Suppressor macrophage treated with lipopolysaccharide for 4 hours (primary cell): ENCODE measurements at places on chromosomes 4 and X.
A peak's percentile ranks its signal among the peaks of the same experiment; 100 is the strongest.

GRCh38 chr4:150769845-150770244, 187.9 kb downstream of the MAB21L2 start:
- no peak for DNase-seq

- DNase-seq: peak; percentile 93
Observed at GRCh38 chrX:47579537-47579936, 2.7 kb upstream of the TIMP1 start.

- DNase-seq: no peak
Observed at GRCh38 chrX:81229229-81229628, 27.3 kb downstream of the SH3BGRL start.

DNA sequence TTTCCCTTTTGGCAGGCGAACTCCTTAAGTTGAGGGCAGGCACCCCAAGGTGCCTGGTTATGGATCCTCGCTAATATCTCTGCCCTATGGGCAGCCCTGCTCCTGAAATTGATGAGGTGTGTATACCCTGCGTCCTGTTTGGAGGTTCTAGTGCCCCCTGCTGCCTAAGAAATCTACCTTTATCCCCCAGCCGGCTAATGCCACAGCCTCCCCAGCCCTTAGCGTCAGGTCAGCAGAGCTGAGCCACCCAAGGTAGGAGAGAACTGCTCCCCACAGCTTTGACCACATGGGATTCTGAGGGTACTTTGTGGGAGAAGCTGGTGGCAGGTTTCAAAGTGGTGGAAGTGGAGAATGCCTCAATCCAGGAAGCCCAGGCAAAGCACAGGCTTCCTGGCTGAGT, 50.8 kb downstream of the ANAPC4 start:
- no peak for DNase-seq

DNA sequence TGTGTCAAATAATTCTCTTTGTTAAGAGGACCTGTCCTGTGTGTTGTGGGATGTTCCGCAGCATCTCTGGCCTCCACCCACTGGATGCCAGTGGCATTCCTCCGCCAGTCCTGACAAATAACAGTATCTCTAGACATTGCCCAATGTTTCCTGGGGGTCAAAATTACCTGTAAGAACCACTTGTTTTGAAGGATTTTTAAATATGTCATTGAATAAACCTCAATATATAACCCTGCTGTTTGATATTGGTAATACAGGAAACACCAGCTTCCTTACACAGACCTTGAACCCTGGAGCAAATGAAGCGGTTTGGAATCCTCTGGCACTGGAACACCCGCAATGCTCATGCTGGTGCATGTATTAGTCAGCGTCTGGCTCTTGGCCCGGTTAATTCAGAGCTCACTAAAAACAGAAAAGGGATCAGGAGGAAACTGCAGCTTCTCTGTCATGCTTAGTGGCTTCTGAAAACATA, 101.3 kb downstream of the TBL1X start:
- peak; percentile 19 for DNase-seq

GRCh38 chrX:118152721-118153120, 36.1 kb upstream of the KLHL13 start:
- DNase-seq: no peak

DNA sequence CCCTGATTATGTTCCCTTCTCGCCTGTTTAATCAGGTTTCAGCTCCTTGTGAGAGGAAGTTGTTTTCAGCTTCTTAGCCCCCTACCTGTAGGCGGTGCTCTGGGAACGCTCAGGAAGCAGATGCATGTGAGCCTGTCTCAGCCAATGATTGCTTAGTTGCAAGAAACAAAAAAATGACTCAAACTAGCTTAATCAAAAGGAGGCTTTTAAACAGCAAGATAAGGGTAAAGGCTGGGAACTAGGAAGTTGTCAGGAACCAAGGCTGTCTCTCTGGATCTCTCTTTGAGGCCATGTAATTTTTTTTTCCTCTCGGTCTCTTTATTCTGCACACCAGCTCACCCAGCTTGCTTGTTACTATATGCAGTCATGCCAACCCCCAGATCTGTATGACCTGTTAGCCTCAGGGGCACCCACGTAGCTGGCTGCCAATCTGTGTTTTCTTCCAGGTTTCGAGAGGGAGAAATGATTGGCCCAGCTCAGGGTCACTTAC, 109.1 kb downstream of the PTTG2 start:
- peak; percentile 65 for DNase-seq

DNA sequence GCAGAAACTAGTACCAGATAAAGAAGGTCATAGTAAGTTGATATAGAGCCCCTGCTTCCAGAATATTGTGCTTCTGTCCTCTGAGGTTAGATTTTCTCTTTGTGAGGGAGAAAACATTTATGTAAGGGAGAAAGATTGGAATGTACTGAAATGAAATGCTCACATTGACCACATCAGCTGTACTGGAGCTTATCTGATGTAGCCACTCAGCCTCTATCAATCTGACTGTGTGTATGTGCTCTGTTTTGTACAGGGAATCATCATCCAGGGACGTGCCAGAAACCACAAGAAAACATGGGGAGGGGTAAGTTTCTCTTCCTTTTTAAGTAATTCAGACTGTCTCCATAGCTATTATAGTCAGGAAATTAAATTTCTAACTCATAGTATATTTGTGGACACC, 56.8 kb downstream of the PRRG1 start:
- DNase-seq: no peak

GRCh38 chr4:104571341-104571740, 76.6 kb upstream of the CXXC4 start:
- DNase-seq: no peak

GRCh38 chr4:156775813-156776212, 195.8 kb downstream of the PDGFC start:
- DNase-seq: peak; percentile 66

- no peak for DNase-seq
Observed at GRCh38 chr4:13117185-13117584, 367.0 kb downstream of the RAB28 start.

- no peak for DNase-seq
Observed at GRCh38 chrX:27519226-27519625, 56.1 kb upstream of the PPP4R3C start.

- no peak for DNase-seq
Observed at GRCh38 chrX:108309144-108309543, 129.1 kb downstream of the COL4A6 start.

GRCh38 chrX:46666831-46667230, 92.1 kb downstream of the SLC9A7 start:
- DNase-seq: no peak

DNA sequence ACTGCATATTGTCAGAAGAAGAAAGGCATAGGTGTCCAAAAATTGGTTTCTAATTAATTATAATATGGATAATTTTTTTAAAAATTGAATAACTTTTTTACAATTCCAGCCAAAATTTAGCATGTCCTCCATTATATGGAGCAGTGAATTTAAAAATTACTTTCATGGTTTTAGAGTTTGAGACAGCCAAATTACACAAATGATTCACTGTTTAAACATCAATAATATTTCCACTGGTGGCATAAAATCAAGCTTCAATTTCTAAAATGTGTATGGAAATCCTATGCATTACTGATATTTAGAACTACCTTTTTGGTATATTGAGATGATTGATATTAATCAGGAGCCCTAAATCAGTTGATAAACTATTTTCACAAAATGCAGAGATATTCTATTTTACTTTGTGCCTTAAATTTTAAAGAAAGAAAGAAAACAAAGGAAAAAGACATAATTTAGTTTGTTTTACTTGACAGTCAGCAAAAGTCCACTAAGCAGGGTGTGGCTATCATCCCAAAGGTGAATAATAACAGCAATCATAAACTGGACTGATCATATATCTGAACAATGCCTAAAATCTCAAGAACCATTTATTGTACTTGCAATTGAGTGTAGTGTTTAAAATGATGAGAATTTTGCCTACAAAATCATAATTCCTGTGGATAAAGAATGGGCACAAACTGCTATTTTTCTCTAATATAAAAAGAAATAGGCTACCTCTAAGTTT, 34.2 kb downstream of the KLHL34 start:
- DNase-seq: no peak

DNA sequence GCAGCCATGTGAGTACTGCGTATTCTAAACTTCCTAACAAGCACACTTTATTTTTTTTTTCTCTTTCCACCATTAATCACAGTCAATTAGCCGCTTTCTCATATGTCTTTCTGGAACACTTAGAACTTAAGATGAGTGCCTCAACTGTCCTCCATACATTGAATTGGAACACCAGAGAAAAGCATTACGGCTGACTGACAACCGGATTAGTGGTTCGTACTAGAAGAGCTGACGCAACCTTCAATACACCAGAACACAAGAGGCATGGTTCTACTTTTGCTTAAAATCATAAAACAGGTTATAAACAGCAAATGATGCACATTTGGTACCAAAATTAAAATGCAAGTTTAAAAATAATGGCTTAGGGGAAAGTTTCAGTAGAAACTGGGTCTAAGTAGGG, 3.3 kb downstream of the TMEM47 start:
- no peak for DNase-seq

DNA sequence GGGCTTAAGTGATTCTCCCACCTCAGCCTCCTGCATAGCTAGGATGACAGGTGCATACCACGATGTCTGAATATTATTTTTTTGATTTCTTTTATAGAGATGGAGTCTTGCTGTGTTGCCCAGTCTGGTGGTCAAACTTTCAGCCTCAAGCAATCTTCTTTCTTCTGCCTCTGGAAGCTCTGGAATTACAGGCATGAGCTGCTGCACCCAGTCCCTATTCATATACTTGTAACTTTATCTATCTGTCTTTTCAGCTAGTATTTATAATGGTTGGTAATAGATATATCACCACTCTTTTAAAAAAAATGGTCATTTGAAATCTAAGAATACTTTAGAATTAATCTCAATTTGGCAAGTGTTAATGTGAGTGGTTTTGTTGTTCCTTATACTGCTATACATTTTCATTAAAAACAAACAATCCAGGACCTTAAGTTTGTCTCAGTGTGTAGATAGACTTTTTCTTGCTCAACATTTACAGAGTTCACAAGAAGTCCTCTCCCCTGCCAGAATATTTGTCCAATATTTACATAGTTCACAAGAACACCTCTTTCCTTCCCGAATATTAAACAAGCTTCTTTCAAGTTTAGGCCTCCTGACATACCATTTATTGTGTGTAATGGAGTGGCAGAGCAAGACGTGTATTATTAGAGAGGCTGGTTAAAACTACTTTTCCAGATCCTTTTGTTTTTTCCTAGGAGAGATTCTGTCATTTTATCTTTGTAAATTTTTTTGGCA, 1197.4 kb upstream of the ADGRL3 start:
- DNase-seq: no peak

DNA sequence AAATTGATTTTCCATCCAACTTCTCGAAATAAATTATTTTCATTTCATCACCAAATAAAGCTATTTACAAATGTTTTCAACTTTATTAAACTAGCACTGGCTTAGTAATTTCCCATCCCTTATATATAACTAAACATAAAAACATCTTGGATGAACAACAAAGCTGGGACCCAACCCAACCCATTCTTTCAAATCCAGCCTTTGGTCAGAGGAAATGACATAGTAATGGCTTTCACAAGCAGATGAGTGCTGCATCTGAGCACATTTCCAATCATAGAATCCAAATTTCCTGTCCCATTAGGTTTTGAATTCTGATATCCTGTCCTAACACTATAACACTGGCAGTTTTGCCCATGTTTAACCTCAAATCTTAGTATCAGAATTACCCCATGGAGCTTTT, 7.9 kb upstream of the EMCN start:
- no peak for DNase-seq

GRCh38 chr4:140112576-140112975, 41.4 kb downstream of the MAML3 start:
- no peak for DNase-seq

DNA sequence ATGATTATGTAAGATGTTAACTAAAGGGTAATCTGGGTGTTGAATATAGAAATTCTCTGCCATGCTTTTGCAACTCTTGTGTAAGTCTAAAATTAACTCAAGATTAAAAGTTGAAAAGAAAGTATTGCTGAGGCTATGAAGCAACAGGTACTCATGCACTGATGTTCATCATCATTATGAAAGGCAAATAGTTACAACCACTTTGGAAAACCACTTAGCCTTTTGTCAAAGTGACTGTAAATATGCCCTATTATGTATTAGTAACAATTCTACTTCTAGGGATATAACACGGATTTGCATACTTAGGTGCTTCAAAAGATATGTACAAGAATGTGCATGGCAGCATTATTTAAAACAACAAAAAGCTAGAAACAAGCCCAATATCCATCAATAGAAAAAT, 227.8 kb upstream of the CXXC4 start:
- no peak for DNase-seq

DNA sequence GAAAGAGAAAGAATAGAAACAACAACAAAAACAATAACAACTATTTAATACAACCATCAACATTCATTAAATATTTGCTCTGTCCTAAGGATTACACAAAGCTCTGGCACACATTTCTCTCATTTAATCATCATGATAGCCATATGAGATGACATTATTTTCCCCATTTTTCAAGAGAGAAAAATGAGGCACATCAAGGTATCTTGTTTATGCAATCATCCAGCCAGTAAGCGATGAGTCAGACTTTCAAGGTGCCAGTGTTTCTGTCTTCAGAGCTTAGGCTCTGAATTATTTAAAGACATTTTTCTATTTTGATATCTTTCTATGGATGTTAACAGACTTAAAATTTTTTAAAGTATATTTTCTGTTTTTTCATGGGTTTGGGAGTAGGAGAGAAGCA, 541.8 kb upstream of the SMIM31 start:
- DNase-seq: no peak

DNA sequence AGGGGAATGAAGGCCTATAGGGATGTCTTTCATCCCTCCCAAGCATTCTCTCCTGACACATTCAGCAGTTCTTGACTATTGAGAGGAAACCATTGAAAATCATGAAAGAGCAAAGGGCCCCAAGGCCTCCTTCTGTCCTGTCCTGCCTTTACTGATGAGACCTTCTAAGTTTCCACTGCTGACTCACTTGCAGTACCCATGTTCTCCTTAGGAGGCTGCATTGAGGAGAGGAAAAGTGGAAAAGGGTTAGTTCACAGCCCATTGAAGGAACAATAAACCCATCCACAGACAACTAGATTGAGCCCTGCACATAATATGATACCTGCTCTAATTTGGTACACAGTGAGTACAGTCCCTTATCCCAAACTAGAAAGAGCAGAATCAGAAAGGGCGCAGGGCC, 115.1 kb upstream of the PNPLA4 start:
- DNase-seq: no peak

- no peak for DNase-seq
Observed at GRCh38 chr4:37818752-37819151, 7.7 kb upstream of the PGM2 start.

GRCh38 chr4:185238215-185238681, 28.9 kb downstream of the SNX25 start:
- DNase-seq: no peak

DNA sequence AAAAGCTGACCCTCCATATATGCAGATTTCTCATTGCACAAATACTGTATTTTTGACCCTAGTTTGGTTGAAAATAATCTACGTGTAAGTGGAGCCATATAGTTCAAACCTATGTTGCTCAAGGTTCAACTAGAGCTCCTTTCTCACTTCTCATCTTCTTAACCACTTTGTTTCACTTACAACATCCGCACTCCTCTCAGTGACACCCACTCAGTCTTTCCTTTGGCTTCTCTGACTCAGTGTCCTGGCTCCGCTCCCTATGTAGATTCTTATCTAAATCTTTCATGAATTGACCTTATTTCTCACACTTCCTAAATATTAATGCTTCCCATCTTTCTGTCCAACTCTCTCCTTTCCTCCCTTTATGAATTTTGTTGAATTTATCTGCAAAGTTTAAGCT, 32.9 kb upstream of the DKK2 start:
- DNase-seq: peak; percentile 43
